ENCODE measurements at places on chromosomes 3 and 15. TPM values are rescaled to one million over a fixed set of nuclear protein-coding genes. Genes with fewer than 3 reads are reported as not detected.

Gene ANKRD63
- 0.20 TPM for total RNA-seq

Gene IL12A
- total RNA-seq: 1.3 TPM

Gene SHC4
- 1.1 TPM for total RNA-seq

Gene DPPA4
- not detected for total RNA-seq

Gene GOLGA8J
- total RNA-seq: not detected

Gene CYP1A1
- 1.5 TPM for total RNA-seq

Gene CHRD
- 0.21 TPM for total RNA-seq

Gene ACKR4
- not detected for total RNA-seq

Gene HACL1
- total RNA-seq: 23.7 TPM

Gene HTR3E
- not detected for total RNA-seq

Gene LSAMP
- total RNA-seq: 0.19 TPM

Gene GJD2
- total RNA-seq: not detected

Gene CILP
- 0.67 TPM for total RNA-seq

Gene RASSF1
- 17.5 TPM for total RNA-seq

Gene FAIM
- total RNA-seq: 34.8 TPM

Gene RAB7A
- total RNA-seq: 195 TPM

Gene B3GALNT1
- total RNA-seq: 0.18 TPM

Gene CAMKV
- 0.29 TPM for total RNA-seq

Gene SNX22
- total RNA-seq: 1.3 TPM

Gene UBAP1L
- total RNA-seq: 0.29 TPM

All from A549 treated with dexamethasone at 1 μM for 4 hours (cell line).